ENCODE measurements at places on chromosomes 7 and 10. TPM values are rescaled to one million over a fixed set of nuclear protein-coding genes. Genes with fewer than 3 reads are reported as not detected.
A peak's percentile ranks its signal among the peaks of the same experiment; 100 is the strongest.

DNA sequence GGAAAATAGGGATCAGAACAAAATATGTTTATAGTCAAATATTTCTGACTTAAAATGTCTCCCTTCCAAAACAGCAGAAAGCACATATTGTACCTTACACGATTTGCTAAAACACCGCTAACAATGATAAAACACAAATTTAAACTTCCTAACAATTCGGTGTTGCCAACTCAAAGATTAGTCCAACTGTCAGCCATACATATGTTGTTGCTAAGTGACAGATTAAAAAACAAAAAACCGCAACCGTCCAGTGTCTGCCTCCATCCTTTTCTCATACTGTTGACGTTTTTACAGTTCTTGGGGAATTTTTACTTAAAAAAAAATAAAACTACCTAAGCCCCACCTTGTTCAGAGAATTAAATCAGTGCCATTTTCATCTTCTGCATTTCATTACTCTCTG is 118.0 kb downstream of the RAB11FIP2 start:
- no peak overlapping the region for H3K27ac ChIP-seq
- no peak for DNase-seq
- no peaks in the 10 kb centered on the region for H3K4me1 ChIP-seq
- H3K36me3 ChIP-seq: no peaks in the 10 kb centered on the region

DNA sequence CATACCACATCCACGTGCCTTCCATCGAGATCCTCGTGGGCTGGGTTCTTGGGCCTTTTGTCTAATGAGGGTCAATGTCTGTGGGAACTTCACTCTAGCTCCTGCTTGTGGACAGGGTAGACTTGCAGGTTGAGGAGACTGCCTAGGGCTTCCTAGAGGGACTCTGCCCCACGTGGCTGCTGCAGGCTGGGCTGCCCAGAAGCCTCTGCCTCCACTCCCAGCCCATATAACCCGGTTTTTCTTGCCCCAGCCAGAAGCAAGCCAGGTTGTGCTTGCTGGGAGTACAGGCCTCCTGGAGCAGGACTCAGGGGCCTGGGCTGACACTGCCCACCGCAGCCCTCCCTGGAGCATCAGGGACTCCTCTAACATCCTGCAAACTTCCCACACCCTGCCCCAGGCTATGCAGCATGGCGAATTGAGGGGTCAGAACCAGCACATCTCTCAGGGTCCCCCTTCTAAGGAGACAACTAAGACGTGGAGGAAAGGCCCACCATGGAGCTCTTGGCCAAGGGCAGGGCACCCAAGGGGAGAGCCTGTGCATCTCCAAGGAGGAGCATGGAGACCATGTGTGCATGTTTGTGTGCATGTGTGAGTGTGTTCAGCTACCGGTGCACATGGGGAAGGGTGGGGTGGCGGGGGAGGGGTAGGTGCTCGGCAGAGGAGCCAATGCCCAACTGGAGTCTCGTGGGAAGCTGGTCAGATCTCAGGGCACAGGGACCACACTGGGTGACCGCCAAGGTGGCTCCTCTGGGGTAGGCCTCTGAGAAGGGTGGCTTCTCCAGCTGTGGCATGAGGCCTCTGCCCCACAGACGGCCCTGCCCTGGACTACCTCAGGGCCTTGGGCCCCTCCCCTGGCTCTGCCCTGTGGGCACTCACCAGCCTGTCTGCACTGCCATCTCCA is 62.6 kb downstream of the RASGEF1A start:
- DNase-seq: peak; percentile 43
- H3K27ac ChIP-seq: no peak overlapping the region
- no peaks in the 10 kb centered on the region for H3K4me1 ChIP-seq
- H3K36me3 ChIP-seq: no peaks in the 10 kb centered on the region
- H3K27me3 ChIP-seq: no peaks in the 10 kb centered on the region

RPEL1 gene
- 0.33 TPM for total RNA-seq

GRCh38 chr7:134755422-134756022 is 23.9 kb upstream of the CALD1 start:
- H3K4me1 ChIP-seq: no peaks in the 10 kb centered on the region
- H3K4me3 ChIP-seq: no peak overlapping the region
- H3K27ac ChIP-seq: no peak overlapping the region
- DNase-seq: no peak

SLC18A3 gene
- total RNA-seq: not detected

GRCh38 chr7:2008101-2008935 is 224.4 kb downstream of the MAD1L1 start:
- no peaks in the 10 kb centered on the region for H3K36me3 ChIP-seq
- no peak overlapping the region for H3K4me3 ChIP-seq
- H3K4me1 ChIP-seq: no peaks in the 10 kb centered on the region
- peak; percentile 47 for DNase-seq
- no peak overlapping the region for H3K27ac ChIP-seq
- no peaks in the 10 kb centered on the region for H3K27me3 ChIP-seq

GRCh38 chr7:123285076-123285700 is 85.4 kb upstream of the SLC13A1 start:
- no peak overlapping the region for H3K27ac ChIP-seq
- no peaks in the 10 kb centered on the region for H3K4me1 ChIP-seq
- no peak overlapping the region for H3K4me3 ChIP-seq
- H3K36me3 ChIP-seq: no peaks in the 10 kb centered on the region
- H3K27me3 ChIP-seq: no peaks in the 10 kb centered on the region
- no peak for DNase-seq

DNA sequence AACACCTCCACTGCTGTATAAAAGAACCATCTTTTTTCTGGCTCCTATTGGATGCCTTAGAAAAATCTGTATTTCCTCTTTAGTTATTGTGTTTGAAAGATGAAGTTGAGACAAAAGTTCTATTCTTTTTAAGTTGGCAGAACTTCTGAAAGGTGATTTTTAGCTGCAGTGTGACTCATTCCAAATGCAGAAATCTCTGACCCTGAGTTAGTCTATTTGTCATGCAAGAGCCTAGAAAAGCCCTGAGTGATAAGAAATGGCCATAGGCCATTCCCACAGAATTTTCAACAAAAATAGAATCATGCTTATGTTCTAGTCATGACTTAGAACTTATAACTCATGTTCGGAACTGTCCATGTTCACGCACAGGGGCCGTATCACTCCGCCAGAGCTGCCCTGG is 89.1 kb downstream of the EGFR start:
- H3K4me3 ChIP-seq: no peak overlapping the region
- no peaks in the 10 kb centered on the region for H3K36me3 ChIP-seq
- DNase-seq: no peak
- H3K4me1 ChIP-seq: peaks cover 24% of the 10 kb centered on the region
- no peaks in the 10 kb centered on the region for H3K27me3 ChIP-seq

DNA sequence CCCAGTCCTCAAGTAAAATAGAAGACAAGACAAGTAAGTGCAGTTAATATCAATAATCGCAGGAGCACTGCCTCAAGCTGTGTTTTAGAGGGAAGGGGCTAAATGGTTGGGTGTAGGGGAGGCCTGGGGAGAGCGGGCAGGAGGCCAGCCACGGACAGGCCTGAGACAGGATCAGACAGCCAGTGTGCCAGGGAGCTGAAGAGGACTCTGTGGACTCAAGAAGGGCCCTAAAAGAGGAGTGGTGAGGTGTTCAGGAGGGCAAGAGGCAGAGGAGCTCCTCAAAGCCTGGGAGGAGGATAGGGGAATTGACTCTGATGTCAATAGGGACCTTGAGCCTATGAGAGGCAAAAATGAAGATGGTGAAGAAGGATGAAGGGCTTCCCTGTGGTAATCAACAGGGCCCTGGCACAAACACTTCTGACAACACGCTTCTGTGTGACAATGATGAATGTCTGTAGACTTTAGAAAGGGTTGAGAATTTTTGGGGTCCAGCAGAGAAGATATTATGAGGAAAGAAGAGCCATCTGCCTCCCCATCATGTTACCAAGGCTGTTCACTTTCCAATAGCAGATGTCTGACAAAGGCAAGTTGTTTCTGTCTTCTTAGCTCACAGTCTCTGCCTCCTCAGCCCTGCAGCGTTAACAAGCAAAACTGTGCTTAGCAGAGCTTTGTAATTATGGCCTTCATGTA is 2.4 kb upstream of the PTPRE start:
- no peak overlapping the region for H3K27ac ChIP-seq
- no peaks in the 10 kb centered on the region for H3K27me3 ChIP-seq
- DNase-seq: no peak
- H3K4me3 ChIP-seq: no peak overlapping the region

DNA sequence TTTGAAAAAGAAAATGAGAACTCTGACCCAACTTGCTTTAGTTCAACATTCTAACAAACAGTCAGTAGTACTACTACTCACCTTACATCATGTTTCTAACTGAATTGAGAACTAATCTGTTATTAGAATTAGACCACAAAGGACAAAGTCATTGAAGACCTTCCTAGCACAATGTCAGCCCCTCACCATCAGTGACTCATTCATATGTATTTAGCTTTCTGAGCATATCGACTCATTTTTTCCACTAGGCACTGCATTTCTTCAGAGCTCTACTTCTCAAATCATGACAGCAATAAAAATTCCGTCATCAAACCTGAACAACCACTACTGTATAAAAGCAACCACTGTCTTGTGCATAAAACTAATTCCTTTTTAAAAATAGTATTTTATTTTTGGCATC is 4.4 kb upstream of the LRRN3 start:
- no peaks in the 10 kb centered on the region for H3K36me3 ChIP-seq
- no peak overlapping the region for H3K4me3 ChIP-seq
- H3K27me3 ChIP-seq: no peaks in the 10 kb centered on the region
- no peak overlapping the region for H3K27ac ChIP-seq

DNA sequence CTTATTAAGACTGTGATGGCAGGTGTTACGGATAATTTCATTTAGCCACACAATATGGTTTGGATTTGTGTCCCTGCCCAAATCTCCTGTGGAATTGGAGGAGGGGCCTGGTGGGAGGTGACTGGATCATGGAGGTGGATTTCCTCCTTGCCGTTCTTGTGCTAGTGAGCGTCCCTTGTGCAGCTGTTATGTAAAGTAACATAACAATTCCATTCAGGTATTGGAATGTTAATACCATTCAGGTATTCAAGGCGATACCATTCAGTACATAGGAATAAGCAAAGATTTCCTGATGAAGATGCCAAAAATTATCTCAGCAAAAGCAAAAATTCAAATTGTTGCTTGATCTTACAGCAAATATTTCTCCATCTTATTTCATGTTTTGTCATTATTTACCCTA is 32.5 kb upstream of the PLXDC2 start:
- no peaks in the 10 kb centered on the region for H3K27me3 ChIP-seq
- no peak overlapping the region for H3K4me3 ChIP-seq
- no peak overlapping the region for H3K27ac ChIP-seq
- no peaks in the 10 kb centered on the region for H3K36me3 ChIP-seq
- DNase-seq: no peak

GRK5 gene
- 14.9 TPM for total RNA-seq

FEZF1 gene
- total RNA-seq: not detected

GRCh38 chr10:95782318-95782717 is 26.4 kb downstream of the ENTPD1 start:
- H3K27me3 ChIP-seq: no peaks in the 10 kb centered on the region
- no peaks in the 10 kb centered on the region for H3K4me1 ChIP-seq
- H3K36me3 ChIP-seq: no peaks in the 10 kb centered on the region
- no peak for DNase-seq

DNA sequence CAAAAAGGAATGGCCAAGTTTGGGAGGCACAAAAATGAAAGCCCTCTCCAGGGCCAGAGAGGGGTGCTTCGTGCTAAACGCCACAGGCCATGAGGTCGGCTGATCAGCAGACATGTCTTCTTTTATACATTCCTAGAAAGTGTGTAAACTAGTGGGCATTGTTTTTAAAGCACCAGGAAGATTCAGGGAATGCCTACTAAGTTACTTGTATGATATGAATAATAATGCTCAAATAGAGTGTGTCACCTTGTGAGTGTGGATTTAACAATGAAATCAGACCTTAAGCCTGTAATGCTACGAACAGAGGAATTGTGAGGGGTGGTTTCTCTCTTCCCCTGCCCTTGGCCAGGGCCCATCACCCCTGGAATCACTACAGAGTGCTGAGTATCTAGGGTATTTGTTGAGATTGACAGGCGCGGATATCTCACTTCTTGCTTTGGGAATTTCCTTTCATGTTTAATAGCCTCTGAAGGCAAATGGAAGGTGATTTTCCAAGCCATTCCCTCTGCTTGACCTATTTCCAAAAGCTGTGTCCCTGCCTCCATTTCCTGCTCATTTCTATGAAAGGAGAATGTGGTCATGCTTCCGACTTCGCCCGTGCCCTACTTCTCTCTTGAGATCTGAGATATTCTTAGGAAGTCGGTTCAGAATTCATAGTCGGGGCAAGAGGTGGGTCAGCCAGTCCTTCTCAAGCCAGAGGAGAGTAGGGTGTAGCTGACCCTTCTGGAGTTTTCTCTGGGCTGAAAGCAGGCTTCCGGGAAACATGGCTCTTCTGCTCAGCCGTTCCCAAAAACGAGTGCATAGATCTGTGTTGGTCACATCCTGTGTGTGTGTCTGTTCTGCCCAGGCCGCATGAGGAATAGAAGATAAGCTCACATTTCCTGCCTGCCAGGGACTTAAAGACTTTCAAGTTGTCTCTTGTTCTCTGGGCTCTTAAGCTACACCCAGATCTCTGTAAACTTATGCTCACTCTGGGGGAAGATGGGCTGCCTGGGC is 167.8 kb upstream of the ITGB1 start:
- no peak overlapping the region for H3K4me3 ChIP-seq
- H3K4me1 ChIP-seq: no peaks in the 10 kb centered on the region
- H3K27me3 ChIP-seq: no peaks in the 10 kb centered on the region
- no peak overlapping the region for H3K27ac ChIP-seq
- no peaks in the 10 kb centered on the region for H3K36me3 ChIP-seq

DNA sequence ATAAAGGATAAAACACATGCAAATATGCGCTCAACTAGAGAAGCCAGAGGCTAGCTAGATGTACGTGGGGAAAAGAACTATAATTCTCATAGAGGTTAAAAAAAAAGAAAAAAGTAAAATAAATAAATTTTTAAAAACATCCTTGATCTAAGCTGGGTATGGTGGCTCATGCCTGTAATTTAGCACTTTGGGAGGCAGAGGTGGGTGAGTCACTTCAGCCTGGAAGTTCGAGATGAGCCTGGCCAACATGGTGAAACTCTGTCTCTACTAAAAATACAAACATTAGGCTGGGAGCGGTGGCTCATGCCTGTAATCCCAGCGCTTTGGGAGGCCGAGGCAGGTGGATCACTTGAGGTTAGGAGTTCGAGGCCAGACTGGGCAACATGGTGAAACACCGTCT is 18.6 kb upstream of the HSPA12A start:
- no peak overlapping the region for H3K4me3 ChIP-seq
- H3K36me3 ChIP-seq: no peaks in the 10 kb centered on the region
- H3K27me3 ChIP-seq: no peaks in the 10 kb centered on the region
- H3K4me1 ChIP-seq: no peaks in the 10 kb centered on the region
- DNase-seq: no peak
- H3K27ac ChIP-seq: no peak overlapping the region

GRCh38 chr7:37642028-37642540 is 41.5 kb upstream of the GPR141 start:
- H3K4me1 ChIP-seq: no peaks in the 10 kb centered on the region
- no peaks in the 10 kb centered on the region for H3K36me3 ChIP-seq
- H3K27me3 ChIP-seq: no peaks in the 10 kb centered on the region
- no peak overlapping the region for H3K4me3 ChIP-seq

DNA sequence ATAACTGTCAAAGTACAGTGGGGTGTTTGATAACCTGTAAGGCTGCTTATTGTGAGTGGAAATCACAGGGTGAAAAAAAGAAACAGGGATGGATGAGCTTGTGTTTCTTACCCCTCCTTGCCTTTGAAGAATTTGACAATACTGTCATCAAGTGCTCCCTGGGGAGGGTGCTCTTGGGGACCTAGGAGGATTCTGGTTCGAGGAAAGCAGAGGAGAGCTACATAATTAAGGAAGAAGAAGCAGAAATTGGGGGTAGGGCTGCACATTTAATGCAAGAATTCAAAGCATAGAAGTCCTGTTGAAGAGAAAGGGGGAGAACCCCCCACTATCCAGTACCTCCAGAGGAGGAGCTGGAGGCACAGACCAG is 208.1 kb upstream of the PHYHIPL start:
- no peaks in the 10 kb centered on the region for H3K27me3 ChIP-seq
- H3K4me3 ChIP-seq: no peak overlapping the region
- no peak overlapping the region for H3K27ac ChIP-seq

All from breast epithelium (tissue), 4 donors.